ENCODE measurements at places on chromosomes 16 and 17.

- no peak for DNase-seq
These were observed 43.9 kb downstream of the TSC2 start for GRCh38 chr16:2091547-2092255.

GRCh38 chr16:87389245-87389644 is 2.9 kb upstream of the MAP1LC3B start:
- no peak for DNase-seq

DNA sequence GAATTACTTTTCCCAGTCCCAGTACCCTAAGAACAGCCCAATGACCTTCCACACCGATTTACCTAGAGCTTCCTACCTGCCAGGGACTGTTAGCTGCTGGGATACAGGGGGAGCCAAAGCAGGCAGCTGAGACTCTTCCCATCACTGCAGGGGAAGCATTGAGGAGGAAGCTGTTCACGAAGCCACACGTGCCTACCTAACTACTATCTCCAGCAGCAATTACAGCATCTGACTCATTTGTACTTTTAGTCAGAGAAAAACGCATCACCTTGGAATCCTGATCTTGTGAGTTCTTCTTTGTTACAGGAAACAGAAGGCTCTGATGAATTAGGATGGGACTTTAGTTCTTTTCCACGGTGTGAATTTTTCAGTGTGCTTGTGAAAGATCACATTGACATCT is 113.7 kb upstream of the DHX40 start:
- no peak for DNase-seq

- DNase-seq: no peak
These were observed 1.0 kb upstream of the YPEL3 start for GRCh38 chr16:30096862-30097563.

DNA sequence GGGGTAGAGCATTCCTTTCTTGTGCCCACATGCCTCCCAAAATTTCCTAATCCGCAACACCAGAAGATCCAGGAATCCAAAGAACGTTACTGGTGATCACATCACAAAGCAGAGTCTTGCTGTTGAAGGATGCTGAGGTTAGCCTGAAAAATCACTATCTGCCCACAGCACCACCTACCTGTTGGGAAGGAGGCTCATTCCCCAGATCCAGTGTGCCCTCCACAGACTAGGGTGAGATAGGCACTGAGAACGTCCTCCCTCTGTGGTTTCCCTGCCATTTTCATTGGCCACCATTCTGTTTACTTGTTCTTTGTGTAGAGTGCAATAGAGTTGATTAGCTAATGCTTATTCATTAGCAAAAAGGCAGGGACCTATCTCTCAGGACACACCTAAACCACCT is 30.3 kb downstream of the RCVRN start:
- no peak for DNase-seq
